ENCODE measurements at places on chromosomes 4 and X.

DNA sequence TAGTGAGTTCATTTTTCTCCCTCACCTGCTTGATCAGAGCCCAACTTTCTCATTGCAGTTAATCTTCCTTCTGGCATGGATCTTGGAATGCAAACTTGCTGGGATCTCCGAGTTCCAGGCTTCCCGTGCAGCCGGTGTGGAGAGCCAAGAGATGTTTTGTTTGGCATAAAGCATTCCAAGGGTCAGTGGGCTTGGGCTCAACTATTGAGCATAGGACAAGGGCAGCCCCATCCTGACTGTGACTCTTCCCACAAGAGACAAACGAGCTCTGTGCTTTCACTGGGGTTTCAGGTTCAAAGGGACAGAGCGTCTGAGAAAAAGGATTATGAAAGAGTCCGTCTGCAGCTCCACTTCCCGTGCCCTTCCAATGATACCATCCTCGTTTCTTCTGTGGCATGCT is 10.5 kb downstream of the TLR7 start:
- no peak for DNase-seq

- DNase-seq: no peak
These were observed 7.0 kb downstream of the VAMP7 start for GRCh38 chrX:155888139-155888538.

DNA sequence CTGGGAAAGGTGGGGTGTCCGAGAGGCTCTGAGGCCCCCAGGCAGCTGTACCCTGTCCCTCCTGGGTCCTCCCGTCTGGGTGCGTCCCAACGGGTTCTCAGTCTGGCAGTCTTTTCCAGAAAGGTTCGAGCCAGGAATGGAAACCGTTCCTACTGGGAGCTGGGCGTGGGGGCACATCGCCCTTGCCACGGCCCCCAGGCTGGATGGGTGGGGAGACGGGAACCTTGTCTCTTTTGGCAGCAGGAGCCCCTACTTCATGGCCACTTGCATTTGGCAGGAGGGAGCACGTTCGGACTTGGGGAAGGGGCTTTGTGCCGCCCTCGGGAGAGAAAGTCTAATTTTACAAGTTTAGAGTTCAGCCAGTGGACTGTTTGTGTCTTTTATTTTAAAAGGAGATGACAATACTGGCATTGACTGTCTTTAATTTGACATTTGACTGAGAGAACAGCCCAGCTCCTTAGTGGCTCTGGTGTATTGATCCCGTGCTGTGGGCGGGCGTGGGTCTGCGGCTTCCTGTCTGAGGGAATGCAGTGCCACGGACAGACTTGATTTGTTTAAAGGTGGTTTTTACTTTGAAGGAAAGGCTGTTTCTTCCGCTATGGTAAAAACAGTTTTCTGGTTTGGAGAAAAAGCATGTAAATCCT is 95.1 kb downstream of the SORCS2 start:
- DNase-seq: no peak

DNA sequence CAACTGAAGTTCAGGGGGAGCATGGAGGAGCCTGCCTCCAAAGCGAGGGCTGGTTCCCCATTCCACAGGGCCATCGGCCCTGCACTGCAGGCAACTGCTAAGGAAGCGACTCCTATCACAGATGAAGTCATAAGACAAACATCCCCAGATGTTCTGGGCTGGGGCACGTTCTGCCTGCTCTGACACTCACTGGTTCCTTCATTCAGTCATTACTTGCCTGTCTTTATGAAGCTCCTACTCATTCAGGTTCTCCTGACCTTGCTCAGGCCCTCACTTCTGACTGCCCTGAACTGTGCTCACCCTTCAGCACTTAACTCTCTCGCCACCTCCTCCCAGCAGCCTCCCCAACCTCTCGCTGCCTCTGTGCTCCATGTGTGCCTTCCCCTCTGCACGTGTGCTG is 2.5 kb upstream of the SLC2A9 start:
- DNase-seq: no peak

DNA sequence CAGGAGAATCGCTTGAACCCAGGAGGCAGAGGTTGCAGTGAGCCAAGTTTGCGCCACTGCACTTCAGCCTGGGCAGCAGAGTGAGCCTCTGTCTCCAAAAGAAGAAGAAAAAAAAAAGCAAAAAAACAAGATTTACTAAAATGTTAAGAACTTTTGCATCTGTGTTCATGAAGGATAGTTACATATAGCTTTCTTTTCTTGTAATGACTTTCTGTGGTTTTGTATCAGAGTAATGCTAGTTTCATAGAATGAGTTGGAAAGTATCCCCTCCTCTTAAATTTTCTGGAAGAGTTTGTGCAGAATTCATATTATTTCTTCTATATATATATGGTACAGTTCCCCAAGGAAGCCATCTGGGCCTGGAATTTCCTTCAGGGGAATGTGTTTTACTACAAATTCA is 17.0 kb upstream of the GRIPAP1 start:
- no peak for DNase-seq

DNA sequence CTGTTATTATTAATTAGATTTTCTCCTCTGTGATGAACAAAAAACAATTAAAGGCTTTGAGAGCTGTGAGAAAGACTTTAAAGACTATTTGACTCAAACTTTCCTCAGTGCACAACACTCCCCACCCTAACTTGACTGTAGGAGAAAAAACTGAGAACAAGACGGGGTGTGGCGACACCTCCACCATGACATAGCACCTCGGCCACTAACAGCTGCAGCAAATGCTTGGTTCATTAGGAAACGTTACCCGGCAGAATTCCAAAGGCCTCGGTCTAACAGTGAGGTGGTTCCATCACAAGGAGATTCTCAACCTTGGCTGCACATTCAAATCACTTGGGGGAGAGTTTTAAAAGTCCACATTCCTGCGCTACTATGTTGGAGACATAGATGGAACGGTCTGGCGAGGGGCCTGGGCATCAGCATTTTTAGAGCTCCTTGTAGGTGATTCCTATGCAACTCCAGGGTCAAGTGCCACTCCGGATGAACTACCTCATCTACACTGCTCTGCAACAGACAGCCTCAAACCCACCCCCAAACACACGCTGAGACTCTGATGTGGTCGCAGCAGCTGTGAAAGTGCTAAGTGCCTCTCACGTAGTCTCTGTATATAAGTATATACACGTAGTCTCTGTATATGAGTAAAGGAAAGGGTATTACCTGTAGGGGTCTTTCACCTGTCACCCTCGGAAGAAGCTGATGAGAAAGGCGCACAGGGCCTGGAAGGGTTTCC is 1.0 kb downstream of the FGFBP2 start:
- DNase-seq: no peak

GRCh38 chr4:26208237-26208994 is 112.4 kb upstream of the RBPJ start:
- no peak for DNase-seq

DNA sequence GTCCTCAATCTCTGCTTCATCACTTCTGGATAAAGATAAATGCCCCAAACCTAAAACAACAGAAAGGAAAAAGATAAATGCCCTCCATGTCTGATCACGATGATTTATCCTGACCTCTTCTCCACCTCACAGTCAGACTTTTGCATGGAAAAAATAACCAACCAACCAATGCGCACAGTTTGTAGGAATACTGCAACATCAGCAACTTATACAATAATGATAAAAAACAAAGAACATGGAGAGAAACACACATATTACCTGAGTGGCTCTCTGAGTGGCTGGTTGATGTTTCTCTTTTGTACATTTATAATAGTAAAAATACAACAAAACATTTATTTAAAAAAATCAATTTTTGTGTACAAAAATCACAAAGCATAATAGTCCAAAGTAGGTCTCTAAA is 93.0 kb upstream of the PUDP start:
- DNase-seq: no peak

GRCh38 chr4:155900381-155900780 is 3.1 kb upstream of the TDO2 start:
- peak; percentile 34 for DNase-seq

GRCh38 chr4:101419336-101420135 is 72.2 kb upstream of the PPP3CA start:
- peak; percentile 9 for DNase-seq

GRCh38 chr4:169690787-169691186 is 67.0 kb downstream of the HPF1 start:
- no peak for DNase-seq

GRCh38 chr4:127686658-127687057 is 43.5 kb upstream of the SLC25A31 start:
- no peak for DNase-seq

DNA sequence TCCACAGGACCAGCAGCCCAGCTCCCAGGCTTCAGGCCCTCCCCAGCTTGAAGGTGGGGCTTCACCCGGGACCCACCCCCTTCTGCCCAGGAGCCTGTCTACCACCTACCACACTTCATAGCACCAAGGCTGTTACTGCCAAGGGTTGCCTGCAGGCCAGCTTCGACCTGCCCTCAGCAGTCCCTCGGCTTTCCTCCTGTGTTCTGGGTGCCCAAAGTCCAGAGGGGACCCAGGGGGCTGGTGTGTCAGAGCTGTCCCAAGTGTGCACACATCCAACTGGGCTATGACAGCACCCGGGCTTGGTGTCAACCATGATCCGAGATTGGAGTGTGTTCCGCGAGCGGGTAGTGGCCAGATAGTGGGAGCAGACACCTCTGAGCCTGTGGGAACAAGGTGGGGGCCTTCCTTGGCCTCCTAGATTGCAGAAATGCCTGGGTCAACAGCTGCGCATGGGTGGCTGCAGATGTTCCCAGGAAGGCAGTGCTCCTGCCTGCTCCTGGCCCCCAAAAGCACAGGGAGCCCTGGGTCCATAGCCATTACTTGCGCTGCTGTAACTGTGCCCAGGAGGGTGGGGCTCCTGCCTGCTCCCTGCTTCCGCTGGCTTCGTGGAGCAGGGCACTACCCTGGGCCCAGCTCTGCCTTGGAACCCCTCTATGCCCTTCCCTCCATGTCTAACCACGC is 16.8 kb downstream of the SULT1B1 start:
- DNase-seq: no peak

DNA sequence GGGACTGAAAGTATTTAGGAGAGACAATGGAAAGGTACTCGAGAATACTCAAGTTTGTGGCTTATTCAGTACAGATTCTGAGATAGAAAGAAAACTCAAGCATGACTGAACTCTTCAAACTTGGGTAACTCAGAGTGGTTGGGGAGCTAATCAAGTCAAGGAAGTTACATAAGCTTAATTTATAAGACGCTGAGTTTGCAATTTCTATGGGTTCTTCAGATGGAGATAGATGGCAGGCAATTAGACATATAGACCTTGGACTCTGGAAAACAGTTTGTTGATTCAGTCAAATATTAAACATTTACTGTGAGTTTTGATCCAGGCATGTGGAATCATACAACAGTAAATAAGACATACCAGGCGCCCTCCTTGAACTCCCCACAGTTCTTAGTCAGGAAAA is 1749.9 kb upstream of the TENM3 start:
- DNase-seq: no peak

DNA sequence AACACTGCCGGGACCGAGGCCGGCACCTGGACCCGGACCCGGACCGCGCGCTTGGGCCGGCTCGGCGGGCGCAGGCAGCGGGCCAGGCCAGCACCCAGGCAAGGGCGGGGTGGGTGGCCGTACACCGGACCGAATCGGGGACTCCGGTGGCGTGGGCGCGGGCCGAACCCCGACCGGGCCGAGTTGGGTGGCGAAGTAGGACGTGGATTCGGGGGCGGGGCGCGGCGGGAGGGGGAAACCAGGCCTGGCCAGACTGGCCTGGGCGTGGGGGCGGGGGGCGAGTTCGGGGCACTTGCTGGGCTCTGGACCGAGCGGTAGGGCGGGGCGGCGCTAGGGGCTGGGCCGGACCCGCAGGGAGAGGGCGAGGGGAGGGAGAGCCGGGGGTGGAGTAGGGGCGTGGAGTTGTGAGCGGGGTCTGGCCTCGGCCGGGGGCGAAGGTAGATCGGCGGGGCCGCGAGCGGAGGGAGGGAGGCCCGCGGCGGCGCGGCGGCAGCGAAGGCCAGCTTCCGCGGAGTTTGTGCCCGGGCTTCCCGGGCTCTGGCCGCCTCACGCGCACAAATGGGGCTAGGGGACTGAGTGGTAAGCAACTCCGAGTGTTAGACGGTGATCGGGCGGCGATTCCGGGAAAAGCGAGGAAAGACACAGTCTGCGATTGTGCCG is 1.8 kb upstream of the BCORL1 start:
- DNase-seq: no peak

DNA sequence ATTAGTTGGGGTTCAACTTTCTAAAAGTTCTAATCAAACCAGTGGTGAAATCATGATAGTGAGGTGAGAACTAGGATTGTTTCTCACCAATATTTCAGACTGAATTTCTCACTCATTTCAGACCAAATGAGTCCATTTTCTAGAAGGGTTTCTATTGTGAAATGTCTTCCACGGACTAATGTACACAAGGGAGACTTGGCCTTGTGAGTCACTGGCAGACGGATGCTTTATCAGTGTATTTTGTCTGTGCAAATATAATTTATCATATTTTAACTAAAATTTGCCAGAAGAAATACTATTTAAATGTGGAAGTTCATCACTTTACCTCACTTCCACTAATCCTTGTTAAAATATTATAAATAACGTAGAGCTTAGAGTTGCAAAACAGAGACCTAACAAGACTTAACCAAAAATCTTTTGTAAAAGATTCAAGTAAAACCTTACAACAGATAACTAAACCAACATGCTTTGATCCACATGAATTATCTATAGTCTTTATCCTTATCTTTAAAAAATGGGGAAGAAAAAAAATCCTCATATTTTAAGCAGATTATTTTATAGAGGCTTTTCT is 506.0 kb upstream of the FAM241A start:
- DNase-seq: no peak

Measured in right renal pelvis (tissue), 4 donors.